Immature natural killer cell (primary cell): ENCODE measurements at places on chromosomes 12 and 14.

DNA sequence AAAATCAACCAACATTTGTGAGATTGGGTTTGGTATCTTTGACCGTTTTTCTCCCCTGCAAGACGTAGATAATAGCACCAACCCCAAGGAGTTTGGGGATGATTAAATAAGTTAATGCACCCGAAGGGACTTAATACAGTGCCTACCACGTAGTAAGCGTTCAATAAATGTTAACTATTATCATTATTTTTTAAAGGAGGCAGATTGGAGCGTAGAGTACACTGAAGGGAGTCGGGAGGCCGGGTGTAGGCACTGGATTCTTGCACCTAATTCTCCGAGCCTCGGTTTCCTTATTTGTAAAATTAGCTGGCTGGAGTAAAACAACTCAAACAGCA, 367 bp upstream of the FRS2 start:
- no peak for DNase-seq

- DNase-seq = no peak
Measured at GRCh38 chr12:79217306-79217705, 352.7 kb downstream of the SYT1 start.

DNA sequence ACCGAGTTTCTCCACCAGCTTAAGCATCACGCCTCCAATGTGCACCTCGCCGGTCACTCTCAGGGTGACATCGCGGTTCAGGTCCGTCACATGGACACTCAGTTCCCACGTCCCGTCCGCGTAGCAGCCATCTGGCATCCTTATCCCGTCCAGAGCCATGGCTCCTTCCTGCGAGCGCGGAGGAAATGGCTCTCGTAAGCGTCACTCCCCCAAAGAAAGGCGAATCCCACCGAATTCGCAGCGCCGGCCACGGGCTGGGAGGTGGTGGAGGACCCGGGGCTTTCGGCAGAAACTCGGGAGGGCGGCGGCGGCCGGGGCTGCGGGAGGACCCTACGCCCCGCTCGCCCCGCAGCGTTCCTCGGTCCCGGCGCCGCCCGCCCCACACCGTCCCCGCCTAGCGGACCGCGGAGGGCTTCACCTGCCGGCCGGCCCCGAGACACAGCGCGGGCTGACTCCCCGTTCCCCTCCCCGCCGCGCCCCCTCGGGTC, 396 bp downstream of the FERMT2 start:
- DNase-seq = peak; percentile 19

GRCh38 chr12:67910360-67911274, 78.6 kb upstream of the IFNG-AS1 start:
- no peak for DNase-seq

- DNase-seq = no peak
Measured at GRCh38 chr12:29763301-29763683, 20.4 kb downstream of the TMTC1 start.

- DNase-seq = no peak
Measured at GRCh38 chr12:69468237-69469026, 1.8 kb upstream of the FRS2 start.

- no peak for DNase-seq
Measured at GRCh38 chr12:49821373-49822287, 6.6 kb downstream of the NCKAP5L start.

DNA sequence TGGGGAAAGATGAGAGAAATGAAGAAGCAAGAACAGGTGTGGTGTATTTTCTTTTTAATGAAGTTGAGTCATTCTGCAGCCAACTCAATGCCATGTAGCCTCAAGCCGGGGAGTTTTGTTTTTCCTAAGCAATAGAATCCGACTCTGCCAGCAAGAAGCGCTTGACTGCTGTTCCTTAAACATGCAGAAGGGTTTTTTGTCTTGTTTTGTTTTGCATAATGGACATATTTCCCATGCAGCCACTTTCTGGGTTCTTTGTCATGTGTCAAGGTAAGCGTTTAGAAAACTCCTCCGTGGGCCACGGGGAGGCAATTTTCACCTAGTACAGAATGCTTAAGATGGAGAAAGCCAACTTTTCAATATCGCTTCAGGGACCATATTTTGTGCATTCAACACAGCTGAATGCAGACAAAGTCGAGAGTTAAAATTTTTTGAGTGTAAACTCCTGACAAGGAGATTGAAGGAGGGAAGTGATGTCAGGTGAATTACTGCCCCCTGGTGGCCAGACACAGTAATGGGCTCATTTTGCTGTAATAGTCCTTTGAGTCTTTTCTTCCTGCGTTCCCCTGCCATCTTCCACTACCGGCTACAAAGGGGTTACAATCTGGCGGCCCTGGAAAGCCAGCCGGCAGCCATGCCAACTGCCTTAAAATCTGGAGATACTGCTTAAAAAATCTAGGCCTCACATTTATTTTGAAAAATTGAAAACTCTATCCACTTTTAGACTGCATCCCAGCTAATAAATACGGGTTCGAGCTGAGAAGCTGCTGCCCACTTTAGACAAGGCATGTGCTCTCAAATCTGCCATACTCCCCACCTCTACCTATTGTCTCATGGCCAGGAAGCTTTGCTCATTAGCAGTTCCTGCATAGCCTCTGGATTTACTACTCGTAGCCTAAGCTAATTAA, 3.2 kb upstream of the FICD start:
- DNase-seq = peak; percentile 64

DNA sequence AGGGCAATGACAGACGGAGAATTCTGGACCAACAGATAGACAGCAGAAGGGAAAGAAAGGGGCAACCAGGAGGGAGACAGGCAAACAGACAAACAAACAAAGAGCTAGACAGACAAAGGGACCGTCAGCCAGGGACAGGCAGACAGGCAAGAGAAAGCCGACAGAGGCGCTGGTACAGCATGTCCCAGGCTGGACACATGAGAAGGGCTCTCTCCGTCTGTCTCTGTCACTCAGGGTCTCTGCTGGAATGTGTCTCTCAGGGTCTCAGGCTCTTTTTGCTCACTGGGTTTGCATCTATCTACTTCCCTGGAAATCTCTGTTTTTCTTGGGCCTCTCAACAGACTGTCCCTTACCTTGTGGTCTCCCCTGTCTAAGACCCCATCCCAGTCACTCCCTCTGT, 8.2 kb upstream of the SMUG1 start:
- DNase-seq = no peak

DNA sequence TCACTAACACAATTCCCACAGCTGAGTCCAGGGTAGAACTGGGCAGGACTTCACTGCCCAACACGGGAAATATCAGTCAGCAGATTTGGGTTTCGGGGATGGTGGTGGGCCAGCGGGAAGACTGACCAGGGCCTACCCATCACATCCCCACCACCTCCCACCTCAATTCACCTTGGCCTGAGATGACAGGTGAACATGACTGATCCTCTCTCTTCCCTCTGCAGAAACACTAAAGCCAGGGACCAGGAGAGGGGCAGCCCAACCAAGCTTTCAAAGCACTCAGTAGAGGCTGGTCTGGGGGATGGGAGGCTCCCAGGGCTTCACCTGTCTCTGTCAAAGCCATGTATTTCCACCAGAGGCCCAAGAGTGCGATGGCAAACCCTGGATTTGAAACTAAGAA, 2.3 kb downstream of the SERPINA5 start:
- no peak for DNase-seq

DNA sequence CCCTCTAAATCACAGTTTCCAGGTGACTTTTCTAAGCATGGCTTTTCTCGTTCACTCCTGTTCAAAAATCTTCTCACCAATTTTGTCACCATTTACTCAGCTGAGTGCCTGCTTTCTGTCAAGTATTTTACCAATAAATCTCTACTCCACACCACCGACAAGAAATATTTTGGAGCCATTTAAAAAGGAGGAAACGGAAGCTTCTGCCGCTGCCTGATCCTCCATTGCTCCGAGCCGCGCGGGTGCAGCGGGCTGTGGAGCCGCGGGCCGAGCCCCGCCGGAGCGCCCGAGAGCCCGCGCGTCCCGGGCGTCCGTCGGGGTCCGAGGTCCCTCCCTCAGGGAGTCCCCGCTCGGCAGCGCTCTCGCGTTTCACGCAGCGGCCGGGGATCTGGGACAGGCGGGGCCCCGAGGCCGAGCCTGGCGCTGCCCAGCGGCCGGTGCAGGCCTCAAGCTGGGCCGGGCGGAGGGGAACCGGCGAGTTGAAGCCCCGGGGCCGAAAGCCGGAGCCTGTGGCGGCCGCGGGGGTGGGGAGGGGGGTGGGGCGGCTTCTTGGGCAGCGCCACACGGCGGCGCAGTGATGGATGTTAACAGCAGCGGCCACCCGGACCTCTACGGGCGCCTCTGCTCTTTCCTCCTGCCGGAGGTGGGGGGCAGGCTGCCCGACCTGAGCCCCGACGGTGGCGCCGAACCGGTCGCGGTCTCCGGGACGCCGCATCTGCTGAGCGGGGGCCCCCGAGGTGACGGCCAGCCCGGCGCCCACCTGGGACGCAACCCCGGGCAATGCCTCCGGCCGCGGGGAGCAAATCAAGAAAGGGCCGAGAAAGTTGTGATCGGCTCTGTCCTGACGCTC, 1.1 kb upstream of the HEBP1 start:
- DNase-seq = peak; percentile 50

GRCh38 chr14:76564471-76565422, 188.8 kb downstream of the ESRRB start:
- DNase-seq = no peak

DNA sequence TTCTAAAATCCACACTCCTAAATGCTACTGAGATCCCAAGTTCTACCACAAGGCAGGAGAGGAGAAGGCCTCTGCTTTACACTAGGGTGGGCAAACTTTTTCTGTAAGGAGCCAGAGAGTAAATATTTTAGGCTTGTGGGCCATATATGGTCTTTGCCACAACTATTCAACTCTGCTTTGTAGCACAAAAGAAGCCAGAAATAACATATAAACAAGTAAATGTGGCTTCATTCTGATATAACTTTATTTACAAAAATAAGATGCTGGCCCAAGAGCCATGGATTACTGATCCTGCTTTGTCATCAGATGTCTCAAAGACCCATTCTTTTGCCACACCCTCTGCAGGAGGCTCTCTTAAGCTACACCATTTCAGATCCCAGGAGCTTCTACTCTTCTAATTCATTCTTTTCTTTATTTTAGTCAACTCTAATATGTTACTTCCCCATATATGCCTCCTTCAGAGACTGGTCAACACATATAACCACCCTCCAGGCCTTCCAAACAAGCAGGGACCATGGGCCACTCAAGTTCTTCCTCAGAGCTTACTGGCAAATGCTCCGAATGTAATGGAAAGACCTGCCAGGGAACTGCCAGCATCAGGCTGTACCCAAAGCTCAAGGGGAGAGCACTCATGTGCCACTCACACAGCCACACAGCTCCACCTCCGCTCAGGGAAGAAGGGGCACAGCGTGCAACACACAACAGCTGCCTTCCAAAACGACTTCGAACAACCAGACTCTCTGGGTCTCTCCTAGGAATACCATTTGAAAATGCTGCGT, 15.6 kb downstream of the APPL2 start:
- DNase-seq = no peak

- no peak for DNase-seq
Measured at GRCh38 chr12:65609359-65609771, 214.9 kb upstream of the HMGA2 start.

DNA sequence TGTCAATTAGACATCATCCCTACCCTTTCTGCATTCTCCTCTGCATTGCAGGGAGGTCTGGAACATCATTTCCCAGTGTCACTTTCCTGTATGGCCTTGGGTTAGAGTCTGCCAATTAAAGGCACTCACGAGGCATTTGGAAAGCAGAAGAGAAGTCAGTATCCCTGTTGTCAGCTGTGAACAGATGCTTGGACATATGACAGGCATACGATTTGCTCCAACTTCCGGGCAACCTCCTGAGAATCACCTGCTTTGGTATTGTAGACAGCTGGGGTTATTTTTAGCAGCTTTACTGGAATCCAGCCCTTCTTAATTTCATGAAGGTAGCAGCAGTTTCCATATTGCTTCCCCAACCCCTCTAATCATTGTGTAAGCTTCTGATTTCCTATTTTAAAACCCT, 88.7 kb upstream of the DHRS4 start:
- DNase-seq = no peak

- no peak for DNase-seq
Measured at GRCh38 chr14:89899291-89899690, 55.2 kb downstream of the EFCAB11 start.

DNA sequence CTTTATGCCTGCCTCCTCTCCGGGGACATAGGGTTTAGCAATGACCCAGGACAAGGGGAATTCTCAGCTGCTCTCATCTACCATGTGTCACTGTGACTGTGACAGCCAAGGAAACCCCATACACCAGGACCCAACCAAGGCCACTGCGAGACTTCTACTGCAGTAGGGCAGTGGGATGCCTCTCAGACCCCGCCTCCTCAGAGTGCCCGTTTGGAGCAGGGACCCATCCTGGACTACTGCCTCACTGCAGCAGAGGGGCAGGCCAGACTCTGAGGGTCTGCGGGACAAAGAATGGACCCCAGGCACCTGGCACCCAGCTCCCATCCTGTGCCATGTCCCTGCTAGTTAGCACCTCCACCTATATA, 71.3 kb upstream of the DDX11 start:
- no peak for DNase-seq
